ENCODE measurements at places on chromosomes 11 and 22.

DNA sequence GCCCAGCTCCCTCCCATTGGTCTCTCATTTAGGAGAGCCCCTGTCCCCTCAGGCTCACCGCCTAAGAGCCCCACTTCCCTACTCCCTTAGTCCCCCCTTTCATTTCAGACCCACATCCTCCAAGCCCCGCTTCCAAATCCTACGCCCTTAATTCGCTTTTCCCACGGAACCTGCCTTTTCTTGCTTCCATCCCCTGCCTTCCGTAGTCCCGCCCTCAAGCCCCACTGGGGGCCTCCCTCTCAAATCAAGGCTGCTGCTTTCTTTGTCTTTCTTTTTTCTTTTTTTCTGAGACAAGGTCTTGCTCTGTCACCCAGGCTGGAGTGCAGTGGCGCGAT, 396 bp downstream of the CCDC157 start:
- no peak for DNase-seq

DNA sequence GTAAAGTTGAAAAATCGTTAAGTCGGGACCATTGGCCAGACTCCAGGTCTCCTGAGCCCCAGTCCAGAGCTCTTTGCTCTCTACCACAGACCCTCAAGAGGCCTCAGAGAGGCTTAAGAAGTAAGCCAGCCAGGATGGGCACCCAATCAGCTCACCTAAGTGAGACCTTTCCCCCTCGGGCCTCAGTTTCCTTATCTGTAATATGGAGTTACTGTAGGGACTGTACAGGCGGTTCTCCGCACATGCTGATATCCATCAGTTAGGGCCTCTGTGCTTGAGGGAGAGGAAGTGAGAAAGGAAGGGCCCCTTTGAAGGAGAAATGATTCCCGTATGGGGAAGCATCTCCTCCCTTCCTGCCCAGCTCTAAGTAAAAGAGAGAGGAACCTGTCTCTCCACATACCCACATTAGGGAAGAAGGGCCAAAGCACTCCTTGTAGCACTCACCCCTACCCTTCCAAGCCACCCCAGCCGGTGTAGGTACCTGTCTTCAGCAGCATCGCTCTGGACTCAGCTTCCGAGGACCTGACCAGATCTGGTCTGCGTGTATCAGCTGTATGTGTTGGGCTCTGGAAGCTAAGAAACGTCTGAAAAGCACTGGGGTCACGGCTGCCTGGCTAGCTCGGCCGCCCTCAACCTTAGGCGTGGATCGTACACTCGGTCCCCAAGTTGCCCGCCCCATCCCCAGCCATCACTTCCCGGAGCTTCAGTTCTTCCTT, 653 bp downstream of the NAGA start:
- no peak for DNase-seq

DNA sequence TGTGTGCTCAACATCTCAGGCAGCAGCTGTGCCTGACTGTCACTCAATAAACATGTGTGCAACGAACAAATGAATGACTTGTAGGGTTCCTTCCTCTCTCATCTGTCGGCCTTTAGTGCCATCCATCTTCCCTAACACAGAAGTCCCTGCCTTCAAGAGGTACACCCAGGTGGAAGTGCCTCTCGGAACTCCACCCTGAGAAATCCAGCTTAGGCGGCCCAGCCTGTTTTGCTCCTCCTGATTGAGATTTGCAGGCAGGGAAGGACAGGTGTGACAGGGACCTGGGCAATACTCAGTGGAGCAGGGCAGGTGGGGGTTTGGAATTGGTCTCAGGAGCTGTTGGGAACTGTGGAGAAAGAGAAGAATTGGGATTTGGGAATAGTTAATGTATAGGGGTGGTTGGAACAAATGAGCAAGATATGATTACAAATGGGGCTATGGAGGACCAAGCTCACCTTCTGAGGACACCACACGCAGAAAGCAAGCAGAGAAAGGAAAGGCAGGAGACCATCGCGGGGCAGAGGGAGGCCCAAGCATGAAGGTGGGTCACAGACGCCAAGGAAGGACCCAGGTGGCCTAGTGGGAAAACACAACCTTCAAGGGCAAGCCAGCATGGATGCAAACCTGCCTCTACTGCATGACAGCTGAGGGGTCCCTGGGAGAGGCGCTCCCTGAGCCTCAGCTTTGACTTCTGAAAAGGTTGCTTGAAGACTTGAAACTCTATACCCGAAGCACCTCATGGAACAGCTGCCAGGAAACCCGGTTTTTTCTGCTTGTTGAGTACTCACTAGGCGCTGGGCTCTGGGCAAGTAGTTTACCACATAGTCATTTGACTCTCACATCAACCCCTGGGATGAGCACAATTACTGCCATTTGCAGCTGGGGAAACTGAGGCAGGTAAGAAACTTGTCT, 40.9 kb upstream of the ANO1 start:
- DNase-seq, result no peak

- no peak for DNase-seq
Measured at GRCh38 chr22:30821381-30821780, 126.7 kb downstream of the OSBP2 start.

- no peak for DNase-seq
Measured at GRCh38 chr11:45659818-45660160, 5.6 kb downstream of the CHST1 start.

- DNase-seq, result no peak
Measured at GRCh38 chr11:75868990-75869389, 54.0 kb downstream of the UVRAG start.

DNA sequence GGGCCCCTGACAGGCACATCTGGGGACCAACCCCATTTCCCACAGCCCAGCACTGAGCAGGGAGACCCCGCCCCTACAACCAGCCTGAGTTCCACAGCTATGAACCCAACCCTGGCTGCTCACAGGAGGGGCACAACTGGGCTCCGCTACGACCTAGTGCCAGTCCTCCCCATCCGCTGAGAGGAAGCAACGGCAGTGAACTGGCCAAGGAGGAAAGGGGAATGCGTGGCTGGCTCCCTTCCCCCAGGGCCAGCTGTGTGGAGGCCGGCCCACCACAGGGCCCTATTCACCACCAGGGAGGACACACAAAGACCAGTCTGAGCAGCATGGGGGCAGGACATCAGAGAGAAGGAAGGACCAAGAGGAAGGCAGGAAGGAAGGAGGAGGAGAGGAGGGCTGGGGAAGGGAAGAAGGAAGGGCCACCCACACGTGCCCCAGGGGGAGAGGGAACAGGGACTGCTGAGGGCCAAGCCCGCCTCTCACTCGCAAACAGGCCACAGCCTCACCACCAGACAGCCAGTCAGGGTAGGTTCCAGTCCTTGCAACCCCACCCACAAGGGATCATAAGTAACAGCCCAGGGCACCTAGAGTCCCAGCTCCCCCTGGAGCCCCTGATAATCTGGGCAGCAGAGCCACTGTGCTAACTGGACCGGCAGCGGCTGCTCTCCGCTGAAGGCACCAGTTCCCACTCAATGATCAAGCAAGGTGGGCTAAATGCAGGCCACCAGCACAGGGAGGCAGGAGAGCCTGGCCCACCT, 8.5 kb upstream of the GAL3ST1 start:
- no peak for DNase-seq

DNA sequence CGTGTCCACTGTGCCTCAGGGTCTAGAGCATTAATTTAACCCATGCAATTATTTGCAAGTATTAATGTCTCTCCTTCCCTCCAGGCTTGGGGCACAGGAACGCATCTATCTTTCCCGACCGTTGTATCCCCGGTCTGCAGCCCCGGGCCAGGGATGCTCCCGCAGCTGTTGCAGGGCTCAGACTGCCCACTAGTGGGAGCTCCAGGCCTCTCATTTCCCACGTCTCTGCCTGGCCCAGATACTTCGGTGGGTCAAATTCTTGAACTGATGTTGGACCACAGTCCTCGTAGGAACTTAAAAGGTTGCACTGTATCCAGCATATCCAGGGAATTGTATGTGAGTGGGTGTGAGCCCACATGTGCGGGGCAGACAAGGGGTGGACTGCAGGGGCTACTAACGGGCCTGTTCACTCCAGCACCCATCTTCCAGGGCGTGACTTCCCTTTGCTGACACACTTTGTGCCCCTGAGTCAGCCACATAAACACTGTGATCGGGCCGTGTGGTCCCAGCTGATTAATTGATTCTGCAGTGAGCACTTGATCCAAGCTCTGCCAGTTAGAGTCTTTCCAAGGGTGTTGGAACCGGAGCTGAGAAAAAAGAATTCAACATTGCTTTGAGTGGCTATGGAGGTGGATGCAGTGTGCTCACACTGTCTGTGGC, 451.3 kb downstream of the TBC1D22A start:
- DNase-seq, result peak; percentile 74

GRCh38 chr22:20267441-20268278, 458 bp downstream of the RTN4R start:
- no peak for DNase-seq

- DNase-seq, result no peak
Measured at GRCh38 chr11:127943152-127943551, 644.2 kb downstream of the ETS1 start.

- no peak for DNase-seq
Measured at GRCh38 chr11:132106096-132106982, 735.9 kb downstream of the NTM start.

DNA sequence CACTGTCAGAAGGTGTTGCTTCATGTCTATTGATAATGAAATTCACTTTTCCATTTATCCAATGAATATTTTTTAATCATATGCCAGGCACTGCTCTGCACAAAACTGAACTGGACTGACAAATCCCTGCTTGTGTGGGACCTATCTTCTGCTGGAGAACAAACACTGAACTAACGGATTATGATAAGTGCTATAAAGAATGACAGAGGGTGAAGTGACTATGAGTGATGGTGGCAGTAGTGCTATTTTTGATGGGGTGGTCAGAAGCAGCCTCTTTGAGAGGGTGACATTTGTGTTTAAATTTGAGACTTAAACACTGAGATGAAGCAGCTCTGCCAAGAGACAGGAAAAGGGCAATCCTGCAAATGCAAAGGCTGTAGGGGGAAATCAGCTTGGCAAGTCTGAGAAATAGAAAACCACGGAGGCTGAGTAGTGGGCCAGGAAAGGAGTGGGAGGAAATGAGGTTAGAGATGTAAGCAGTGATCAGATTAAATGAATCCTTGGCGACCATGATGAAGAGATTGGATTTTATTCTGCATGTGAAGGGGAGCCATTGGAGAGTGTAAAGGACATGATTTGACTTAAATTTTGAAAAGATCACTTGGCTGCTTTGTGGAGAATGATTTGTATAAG, 6.0 kb downstream of the TBCEL start:
- DNase-seq, result no peak

DNA sequence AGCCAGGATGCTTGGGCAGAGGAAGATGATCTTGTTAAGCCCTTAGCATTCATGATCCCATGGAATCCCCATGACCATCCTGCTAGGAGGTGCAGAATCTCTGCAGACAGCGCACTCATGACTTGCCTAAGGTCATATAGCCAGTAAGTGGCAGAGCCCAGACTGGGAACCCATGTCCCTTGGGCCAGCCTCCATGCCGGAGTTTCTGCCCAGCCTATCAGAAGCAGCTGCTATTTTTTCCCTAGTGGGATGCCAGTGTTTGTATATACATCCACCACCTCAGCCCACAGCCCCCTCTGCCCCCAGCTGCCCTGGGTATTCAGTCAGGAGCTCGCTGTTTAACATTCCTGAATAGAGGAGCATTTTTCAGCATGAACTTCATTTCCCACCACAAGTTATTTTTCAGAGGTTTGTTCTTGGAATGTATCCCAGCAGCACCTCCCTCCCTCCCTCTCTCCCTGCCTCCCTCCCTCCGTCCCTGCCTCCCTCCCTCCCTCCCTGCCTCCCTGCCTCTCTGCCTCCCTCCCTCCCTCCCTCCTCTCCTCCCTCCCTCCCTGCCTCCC, 34.4 kb upstream of the SUSD2 start:
- DNase-seq, result no peak

DNA sequence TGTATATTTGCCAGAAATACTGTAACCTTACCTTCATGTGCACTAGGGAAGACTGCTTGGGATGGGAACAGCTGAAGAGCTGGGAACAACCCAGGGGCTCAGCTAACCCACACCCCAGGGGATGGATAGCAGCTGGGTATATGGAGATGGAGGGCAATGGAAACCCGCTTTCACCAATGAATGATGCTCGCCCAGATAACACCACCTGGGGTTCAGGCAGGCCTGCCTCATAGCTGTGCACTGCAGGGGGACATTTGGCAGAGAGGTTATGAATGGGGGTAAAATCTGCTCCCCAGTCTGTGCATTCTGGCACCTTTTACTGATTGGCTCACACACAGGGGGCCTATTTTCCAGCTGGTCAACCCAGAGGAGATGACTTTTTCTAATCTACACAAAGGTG, 170.7 kb downstream of the CHST1 start:
- DNase-seq, result no peak

GRCh38 chr22:49573109-49573765, 254.4 kb downstream of the BRD1 start:
- DNase-seq, result no peak

- DNase-seq, result no peak
Measured at GRCh38 chr11:11291041-11292015, 61.7 kb downstream of the CSNK2A3 start.

GRCh38 chr11:128316541-128317227, 270.7 kb downstream of the ETS1 start:
- no peak for DNase-seq

DNA sequence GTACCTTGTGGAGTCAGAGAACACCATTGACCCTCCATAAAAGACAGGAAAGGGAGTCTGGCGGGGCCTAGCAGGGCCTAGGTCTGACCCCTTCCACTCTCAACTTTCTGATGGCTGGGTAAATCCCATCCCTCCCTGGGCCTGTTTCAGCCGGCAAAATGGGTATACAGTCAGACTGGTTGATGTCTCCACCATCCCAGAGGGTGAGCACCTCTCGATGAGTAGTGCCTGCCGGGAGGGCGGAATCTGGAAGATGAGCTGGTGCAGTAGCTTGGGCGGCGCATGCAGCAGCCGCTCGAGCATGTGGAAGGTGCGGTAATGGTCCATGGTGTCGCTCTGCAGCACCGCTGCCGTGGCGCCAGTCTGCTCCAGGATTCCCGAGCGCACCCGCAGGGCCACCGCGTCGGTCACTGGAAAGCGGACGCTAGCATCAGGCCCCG, 528 bp downstream of the FIBP start:
- DNase-seq, result no peak

DNA sequence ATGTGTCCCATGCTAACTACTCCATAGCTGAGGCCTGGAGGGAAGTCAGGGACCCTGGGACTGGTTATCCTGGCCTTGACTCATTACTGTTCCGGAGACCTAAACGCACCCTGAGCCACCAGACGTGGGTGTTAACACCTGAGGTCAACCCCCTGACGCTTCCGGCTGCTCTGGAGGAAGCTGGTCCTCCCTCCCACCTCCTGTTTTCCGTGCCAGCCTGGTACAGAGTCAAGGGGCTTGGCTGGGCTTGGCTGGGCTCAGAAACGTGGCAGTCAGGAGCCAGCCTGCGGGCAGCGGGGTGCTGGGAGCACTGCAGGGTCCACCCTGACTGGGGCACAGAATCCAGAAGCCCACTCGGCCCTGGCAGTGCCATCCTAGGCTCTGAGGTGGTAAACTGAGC, 2.6 kb downstream of the TMPRSS4 start:
- no peak for DNase-seq

DNA sequence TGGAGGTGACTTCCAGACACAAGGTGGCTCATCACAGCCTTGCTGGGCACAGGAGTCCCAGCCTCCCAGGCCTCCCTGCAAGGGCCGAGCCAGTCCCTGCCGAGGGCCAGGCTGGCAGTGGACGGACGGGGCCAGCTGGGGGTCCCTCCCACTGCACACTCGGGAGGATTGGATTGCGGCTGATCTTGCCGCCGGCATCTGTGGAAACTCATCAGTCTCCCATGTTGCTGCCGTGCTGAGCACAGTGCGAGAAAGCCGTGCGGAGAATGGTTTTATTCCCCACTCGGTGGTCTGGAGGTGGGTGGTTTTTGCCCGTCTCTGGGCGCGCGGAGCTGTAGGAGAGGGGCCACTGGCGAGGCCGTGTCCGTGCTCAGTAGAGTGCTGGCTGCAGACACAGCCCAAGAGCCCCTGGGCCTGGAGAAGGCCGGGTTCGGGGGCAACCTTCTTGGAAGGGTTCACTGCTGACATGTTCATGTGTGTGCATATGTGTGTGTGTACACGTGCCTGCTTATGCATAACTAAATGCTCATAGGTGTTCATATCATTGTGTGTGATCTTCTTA, 1246.4 kb downstream of the BRD1 start:
- no peak for DNase-seq

Measured in activated T-cell treated with anti-CD3 and anti-CD28 coated beads, Interleukin-2, amount 50 U/mL, for 48 hours (primary cell).